ENCODE measurements at places on chromosomes 5 and 9. TPM values are rescaled to one million over a fixed set of nuclear protein-coding genes. Genes with fewer than 3 reads are reported as not detected.

Gene AGPAT2
- 61.5 TPM for polyA plus RNA-seq

Gene OMD
- polyA plus RNA-seq: not detected

Gene ADAMTSL2
- polyA plus RNA-seq: not detected

Gene SLC34A1
- polyA plus RNA-seq: not detected

Gene BHMT2
- polyA plus RNA-seq: 0.03 TPM

Gene ARPC5L
- 129 TPM for polyA plus RNA-seq
